ENCODE measurements at places on chromosomes 4 and X.

GRCh38 chr4:1396806-1397455 is 9.3 kb downstream of the NKX1-1 start:
- no peak for DNase-seq

- DNase-seq: no peak
These were observed 61.3 kb downstream of the AR start for GRCh38 chrX:67604979-67605703.

GRCh38 chr4:110503270-110504083 is 27.5 kb downstream of the ENPEP start:
- DNase-seq: no peak

- no peak for DNase-seq
These were observed 2.7 kb downstream of the GRIA3 start for GRCh38 chrX:123186801-123187200.

DNA sequence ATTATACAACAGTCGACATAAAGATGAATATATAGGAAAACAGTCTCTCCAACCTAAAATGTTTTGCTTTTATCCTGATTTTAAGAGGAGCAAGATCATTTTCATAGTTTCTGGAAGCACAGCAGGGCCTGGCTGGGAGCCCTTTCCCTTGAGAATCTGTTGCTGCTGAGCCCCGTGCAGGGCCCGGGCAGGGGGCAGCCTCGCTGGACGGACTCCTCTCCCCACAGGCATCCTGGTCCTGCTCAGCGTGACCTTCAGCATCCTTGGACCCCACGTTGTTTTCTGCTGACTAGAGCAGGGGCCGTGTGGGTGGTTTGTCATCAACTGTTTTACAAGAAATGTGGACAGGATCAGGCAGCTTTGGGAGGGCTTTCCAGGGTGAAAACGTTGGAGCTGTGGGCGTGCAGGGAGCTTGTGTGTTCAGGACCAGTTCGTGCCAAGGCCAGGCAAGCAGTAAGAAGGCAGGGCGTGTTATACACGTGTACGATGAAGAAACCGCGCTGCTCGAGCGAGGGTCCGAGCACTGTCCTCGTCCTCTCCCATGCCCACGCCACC is 25.0 kb downstream of the CPZ start:
- DNase-seq: no peak

DNA sequence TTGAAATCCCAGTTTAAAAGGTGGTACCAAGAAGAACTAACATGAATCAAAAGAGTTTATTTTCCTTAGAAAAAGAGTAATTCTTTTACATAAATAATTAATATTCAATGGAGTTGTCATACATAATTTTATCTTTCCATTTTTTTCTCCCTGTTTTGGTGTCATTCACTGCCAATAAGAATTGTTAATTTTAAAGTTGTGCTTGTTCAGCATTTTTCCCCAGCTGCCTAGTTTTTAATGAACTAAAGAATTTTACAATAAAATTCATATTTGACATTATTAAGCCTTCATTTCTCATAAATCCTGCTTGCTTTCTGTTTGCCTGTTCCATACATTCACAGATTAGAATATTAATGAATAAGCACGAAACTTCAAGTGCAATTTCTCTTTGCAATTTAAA is 393.6 kb downstream of the GRXCR1 start:
- no peak for DNase-seq

- no peak for DNase-seq
These were observed 3.2 kb upstream of the IL1RAPL1 start for GRCh38 chrX:28584025-28584424.

DNA sequence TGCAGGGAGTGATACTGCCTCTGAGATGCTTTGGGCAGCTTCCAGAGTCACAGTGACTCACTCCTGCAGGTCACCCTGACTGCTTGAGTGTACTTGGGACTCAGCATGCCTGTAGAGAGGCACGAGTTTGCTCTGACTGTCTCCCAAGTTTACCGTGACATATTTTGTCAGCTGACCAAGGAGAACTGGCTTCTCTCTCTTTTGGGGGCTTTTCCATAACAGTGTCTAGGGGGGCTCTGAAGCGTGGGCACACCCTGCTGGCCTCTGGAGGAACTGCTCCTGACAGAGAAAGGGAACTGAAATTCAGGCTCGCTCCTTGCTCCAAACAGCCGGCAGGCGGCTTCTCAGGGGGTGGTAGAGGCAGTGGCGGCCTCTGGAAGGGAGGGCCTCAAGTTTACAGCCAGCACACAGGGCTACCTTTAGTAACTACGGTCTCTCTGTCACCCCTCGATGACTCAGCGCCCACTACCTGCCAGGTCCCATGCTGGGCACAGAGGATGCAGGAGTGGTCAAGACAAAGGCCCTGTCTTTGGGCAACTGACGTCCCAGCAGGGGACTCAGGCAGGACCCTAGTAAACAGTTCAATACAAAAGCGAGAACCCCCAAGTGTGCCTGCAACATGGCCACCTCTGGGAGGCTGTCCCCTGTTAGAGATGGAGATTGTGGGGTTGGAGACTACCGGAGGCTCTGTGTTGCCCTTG is 17.8 kb downstream of the ZNF185 start:
- DNase-seq: peak; percentile 62

- no peak for DNase-seq
These were observed 142.3 kb downstream of the PAPSS1 start for GRCh38 chr4:107577743-107578142.

- no peak for DNase-seq
These were observed 54.3 kb downstream of the CHST7 start for GRCh38 chrX:46627711-46628419.

DNA sequence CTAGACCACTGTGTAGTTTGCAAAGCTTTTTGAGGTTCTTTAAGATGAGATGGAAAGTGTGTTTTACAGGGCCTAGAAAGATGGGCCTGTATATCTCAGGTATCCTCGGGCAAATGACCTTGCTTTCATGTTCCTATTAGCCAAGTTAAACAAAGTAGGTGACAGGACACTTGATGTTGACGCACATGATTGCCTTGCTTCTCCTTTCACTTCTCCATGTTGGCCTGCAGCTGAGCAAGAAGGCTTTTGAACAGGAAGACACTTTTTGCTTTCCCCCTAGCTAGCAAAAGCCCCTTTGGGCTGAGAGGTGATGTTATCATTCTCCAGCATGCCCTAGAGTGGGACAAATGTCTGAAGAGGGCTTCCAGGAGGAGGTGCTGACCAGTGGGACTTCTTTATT is 202.1 kb downstream of the GPC3 start:
- no peak for DNase-seq

DNA sequence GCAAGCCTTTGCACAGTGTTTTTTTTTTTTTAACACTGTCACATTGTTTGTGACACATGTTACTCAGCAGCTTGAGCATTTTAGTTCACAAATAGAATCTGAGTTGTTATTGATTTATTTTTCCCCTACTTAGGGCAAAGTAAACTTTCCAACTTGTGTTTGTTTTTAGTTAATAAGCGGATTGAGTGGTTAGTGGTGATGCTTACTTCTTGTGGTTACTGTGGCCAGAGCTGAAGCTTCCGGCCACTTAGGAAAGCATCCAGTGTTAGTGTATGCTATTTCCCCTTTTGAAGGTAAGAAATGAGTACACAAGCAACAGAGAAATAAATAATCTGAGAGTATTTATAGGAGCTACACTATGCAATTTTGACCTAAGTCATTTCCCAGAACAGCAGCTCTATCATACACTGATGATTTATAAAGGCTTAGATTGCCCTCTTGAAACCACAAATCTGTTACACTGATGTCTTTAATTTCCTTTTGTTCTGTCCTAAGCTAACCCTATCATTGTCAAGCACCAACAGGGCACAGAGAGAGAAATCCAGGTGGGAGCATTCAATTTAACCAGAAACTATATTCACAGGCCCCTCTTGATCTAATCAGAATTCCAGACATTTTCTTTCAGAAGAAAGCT is 2464.6 kb downstream of the PCDH7 start:
- DNase-seq: no peak

DNA sequence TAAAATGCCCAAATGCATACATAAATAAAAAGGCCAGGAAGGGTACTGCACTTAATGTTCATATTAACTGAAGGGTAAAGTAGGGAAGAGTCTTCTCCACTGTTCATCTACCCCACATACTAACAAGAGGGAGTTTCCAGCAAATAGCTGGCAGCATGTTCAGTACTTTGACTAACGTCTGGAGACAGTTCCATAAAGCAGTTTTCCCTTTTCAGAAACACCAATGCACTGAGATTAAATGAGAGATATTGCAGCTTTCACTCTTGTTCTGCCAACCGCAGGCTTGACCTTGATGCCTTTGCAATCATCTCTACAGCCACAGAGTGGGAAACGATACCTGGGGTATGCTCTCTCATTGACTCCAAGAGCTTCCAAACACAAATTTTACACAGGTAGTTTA is 2123.1 kb upstream of the TENM3 start:
- DNase-seq: no peak

Data from GM12891 (cell line).